ENCODE measurements at places on chromosomes 2 and 18. TPM values are rescaled to one million over a fixed set of nuclear protein-coding genes. Genes with fewer than 3 reads are reported as not detected.

Gene SLC20A1
- total RNA-seq = 25.4 TPM

Gene SCYGR4
- total RNA-seq = not detected

Gene MYO5B
- 59.3 TPM for total RNA-seq

Gene XDH
- 34.0 TPM for total RNA-seq

Gene TMEM169
- 0.29 TPM for total RNA-seq

Gene VSNL1
- 39.1 TPM for total RNA-seq

Gene SDC1
- 355 TPM for total RNA-seq

Data from esophagus squamous epithelium (tissue), 5 donors.